ENCODE measurements at places on chromosomes 2 and 18. TPM values are rescaled to one million over a fixed set of nuclear protein-coding genes. Genes with fewer than 3 reads are reported as not detected.

The COLEC12 gene
- 10.1 TPM for total RNA-seq

The XDH gene
- total RNA-seq, result 0.38 TPM

The ZNF396 gene
- 2.0 TPM for total RNA-seq

The PRSS56 gene
- not detected for total RNA-seq

The UGP2 gene
- 237 TPM for total RNA-seq

The CACNB4 gene
- 2.3 TPM for total RNA-seq

The ARMC9 gene
- 44.8 TPM for total RNA-seq

The C2orf15 gene
- 0.19 TPM for total RNA-seq

The LCT gene
- total RNA-seq, result under 0.01 TPM

The NEMP2 gene
- total RNA-seq, result 9.3 TPM

The CPO gene
- total RNA-seq, result under 0.01 TPM

The SP9 gene
- total RNA-seq, result not detected

The HOXD4 gene
- 0.56 TPM for total RNA-seq

The SULT1C2 gene
- total RNA-seq, result under 0.01 TPM

The PDE11A gene
- total RNA-seq, result under 0.01 TPM

The TMEM247 gene
- not detected for total RNA-seq

The COL5A2 gene
- 929 TPM for total RNA-seq

The OST4 gene
- 560 TPM for total RNA-seq

The FNDC4 gene
- total RNA-seq, result 24.5 TPM

The PARD3B gene
- 9.9 TPM for total RNA-seq

The MTLN gene
- total RNA-seq, result 57.5 TPM

The LOXHD1 gene
- not detected for total RNA-seq

The CD8B gene
- not detected for total RNA-seq

The KCNS3 gene
- total RNA-seq, result 3.6 TPM

The GPR45 gene
- not detected for total RNA-seq

The CFC1 gene
- not detected for total RNA-seq

The CAVIN2 gene
- 41.2 TPM for total RNA-seq

The ARL5A gene
- total RNA-seq, result 82.6 TPM

The GNLY gene
- not detected for total RNA-seq

The ASXL3 gene
- 1.1 TPM for total RNA-seq

The XPO1 gene
- 362 TPM for total RNA-seq

The CIB4 gene
- total RNA-seq, result not detected

The EVX2 gene
- not detected for total RNA-seq

The GTF2A1L gene
- total RNA-seq, result 1.1 TPM

The ABCG8 gene
- total RNA-seq, result not detected

The TNS1 gene
- total RNA-seq, result 273 TPM

The G6PC2 gene
- total RNA-seq, result not detected

The TXNDC2 gene
- total RNA-seq, result not detected

The FRZB gene
- under 0.01 TPM for total RNA-seq

The CD207 gene
- total RNA-seq, result not detected
